ENCODE measurements at places on chromosomes 3 and 15.

GRCh38 chr15:99721104-99721778 lies 12.0 kb downstream of the LYSMD4 start:
- DNase-seq: no peak

GRCh38 chr3:78035131-78035641 lies 995.3 kb downstream of the ROBO2 start:
- DNase-seq: no peak

DNA sequence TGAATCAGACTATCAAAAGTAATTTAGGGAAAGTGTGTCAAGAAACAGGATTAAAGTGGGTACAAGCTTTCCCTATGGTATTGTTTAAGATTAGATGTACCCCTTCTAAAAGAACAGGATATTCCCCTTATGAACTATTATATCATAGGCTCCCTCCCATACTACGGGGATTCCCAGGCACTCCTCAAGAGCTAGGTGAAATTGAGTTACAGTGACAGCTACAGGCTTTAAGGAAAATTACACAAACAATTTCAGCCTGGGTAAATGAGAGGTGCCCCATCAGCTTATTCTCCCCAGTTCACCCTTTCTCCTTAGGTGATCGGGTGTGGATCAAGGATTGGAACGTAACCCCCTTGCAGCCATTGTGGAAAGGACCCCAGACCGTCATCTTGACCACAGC lies 240.8 kb upstream of the CNTN6 start:
- DNase-seq: no peak

- no peak for DNase-seq
These were observed 593 bp downstream of the FAM219B start for GRCh38 chr15:74906067-74906449.

DNA sequence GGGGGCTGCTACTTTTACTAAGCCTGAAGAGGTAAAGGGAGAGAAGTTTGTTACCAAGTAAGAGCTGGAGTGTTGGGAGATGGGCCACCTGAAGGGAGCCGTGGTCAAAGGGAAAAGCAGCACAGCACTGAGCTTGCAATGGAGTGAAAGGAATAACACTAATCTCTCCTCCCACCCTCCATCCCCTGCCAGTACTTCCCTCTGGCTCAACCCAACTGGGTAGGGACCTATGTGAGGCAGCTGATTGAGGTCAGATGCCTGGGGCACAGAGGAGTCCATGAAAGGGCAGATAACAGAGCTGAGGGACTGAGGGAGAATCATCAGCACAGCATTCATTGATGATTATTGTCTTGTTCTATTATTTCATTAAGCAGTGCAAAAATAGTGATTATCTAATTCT lies 212.4 kb upstream of the TBC1D5 start:
- no peak for DNase-seq

DNA sequence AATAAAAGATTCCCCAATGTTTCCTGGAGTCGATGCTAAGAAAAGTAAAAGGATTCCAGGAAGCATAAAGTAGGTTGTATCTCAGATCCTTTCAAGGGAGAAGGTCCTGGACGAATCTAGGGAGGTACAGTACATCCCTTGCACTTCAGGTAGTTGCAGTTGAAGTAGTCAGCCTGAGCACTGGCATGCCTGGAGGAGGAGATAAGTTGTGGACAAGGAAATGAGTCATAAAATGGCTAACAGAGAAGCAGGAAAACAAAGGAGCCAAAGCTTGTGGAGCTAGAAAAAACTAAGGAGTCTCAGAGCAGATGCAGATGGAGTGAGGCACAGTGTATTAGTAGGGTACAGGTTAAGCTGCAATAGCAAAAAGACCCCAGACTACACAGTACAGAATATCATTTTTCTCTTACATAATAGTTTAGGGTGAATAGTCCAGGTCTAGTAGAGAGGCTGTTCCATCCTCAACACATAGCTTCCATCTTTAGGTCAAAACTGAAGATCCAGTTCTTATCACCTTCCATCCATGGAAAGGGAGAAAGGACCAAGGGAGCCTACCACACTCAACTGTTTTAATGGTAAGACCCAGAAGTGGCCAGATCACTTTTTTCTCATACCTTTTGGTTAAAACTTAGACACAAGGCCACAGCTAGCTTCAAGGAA lies 41.3 kb downstream of the COL6A5 start:
- DNase-seq: no peak

- DNase-seq: no peak
These were observed 87.6 kb upstream of the SLC25A26 start for GRCh38 chr3:66133050-66133757.

GRCh38 chr15:100279446-100279845 lies 62.3 kb downstream of the ADAMTS17 start:
- DNase-seq: no peak

Data from suppressor macrophage treated with lipopolysaccharide for 1 hour (primary cell).